ENCODE measurements at places on chromosomes 12 and 14.

DNA sequence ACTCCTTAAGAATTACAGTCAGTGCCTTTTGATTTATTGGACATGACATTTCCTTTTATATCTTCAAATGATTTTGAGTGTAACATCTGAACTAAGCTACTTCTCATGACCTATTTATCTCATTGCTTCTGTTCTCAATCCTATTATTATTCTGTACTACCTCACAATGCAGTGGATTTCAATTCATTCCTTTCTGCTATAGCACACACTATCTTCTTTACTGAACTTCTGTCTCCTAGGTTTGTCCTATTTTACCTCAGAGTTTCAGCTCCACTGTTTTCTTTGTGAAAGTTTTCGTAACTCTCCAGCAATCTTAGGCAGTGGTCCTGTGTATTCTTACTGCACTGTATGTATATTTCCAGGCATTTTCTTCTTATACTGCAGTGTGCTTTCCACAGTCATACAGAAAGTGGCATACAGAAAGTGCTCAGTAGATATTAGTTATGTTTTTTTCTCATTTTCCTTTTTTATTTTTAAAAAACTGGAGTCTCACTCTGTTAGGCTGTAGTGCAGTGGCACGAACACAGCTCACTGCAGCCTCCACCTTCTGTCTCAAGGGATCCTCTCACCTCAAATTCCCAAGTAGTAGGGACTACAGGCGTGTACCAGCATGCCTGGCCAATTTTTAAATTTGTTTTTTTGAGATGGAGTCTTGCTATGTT lies 368.6 kb upstream of the RGS6 start:
- no peak for DNase-seq

DNA sequence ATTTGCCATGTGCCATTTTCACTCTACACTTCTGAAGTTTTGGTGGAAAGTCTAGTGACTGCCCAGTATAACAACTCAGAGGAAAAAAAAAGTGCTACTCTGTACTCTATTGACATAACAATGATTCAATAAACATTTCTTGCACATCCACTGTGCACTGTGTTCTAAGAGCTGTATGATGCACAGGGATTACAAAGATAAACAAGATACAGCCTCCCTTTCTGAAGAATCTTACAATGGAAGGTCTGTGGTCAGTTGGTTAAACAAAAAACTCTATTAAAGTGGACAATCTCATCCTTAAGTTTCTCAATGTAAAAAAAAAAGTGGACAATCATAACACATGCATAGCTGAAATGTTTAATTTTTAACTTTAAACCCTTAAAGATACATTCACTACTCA lies 105.7 kb upstream of the RASSF8 start:
- no peak for DNase-seq

DNA sequence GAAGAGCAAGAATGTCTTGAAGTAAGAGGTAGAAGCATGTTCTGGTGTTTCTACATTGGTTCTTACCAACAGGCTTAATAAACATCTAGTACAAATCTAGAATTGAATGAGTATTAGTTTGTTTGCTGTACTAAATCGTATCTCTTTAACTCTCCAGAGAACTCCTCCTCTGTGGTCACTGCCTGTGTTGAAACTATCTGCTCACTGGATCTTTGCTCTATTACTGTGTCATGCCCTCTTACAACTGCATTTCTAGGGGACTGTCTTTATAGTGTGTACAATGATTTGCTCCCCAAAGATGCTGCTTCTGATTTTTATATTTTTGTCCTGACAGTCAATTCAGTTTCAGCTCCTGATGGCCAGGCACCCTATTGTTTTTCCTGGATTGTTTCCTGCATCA lies 50.1 kb upstream of the E2F7 start:
- DNase-seq = no peak

GRCh38 chr14:21874946-21875345 lies 201.3 kb upstream of the OR4E1 start:
- no peak for DNase-seq

DNA sequence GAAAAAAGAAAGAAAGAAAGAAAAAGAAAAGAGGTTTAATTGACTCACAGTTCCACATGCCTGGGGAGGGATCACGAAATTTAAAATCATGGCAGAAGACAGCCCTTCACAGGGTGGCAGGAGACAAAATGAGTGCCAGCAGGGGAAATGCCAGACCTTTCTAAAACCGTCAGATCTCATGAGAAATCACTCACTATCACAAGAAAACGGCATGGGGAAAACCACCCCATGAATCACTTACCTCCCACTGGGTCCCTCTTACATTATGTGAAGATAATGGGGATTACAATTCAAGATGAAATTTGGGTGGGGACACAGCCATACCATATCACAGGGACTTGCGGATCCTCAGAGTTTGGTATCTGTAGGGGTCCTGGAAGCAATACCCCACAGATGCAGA lies 16.3 kb upstream of the EGLN3 start:
- no peak for DNase-seq

- DNase-seq = no peak
Measured at GRCh38 chr12:54650409-54650808, 2.2 kb upstream of the DCD start.

DNA sequence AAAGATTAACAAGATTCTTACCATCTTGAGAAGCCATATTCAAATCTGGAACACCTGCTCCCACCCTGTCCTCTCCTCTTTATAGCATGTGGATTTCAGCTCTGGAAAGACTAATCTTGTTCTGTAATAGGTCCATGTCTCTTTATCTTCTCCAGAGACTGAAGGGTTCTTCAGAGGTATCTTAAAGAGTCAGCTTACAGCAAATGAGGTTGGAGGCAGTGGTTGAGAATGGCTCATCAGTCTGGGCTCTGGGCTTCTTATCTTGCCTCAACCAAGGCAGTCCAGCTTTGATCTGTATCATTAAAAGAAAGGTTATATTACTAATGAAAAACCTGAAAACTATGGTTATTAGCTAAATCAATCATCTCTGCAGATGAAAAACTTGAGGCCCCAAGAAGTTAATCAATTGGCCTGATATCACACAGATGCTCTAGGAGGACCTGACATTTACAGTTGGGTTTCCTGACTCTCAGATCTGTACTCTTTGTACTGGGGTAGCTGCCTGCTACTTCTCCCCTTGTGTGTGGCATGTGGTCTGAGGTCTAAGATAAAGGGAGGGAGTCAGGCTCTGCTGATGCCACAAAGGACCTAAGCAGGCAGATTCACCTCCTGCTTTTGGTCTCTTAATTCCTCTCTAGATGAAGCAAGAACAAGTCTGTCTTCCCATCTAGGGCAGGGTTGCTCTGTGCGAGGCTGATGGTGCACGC lies 1.7 kb upstream of the AKAP6 start:
- DNase-seq = no peak

GRCh38 chr12:66120477-66120876 lies 10.1 kb downstream of the LLPH start:
- no peak for DNase-seq

- no peak for DNase-seq
Measured at GRCh38 chr12:93247313-93247991, 130.3 kb upstream of the NUDT4 start.

DNA sequence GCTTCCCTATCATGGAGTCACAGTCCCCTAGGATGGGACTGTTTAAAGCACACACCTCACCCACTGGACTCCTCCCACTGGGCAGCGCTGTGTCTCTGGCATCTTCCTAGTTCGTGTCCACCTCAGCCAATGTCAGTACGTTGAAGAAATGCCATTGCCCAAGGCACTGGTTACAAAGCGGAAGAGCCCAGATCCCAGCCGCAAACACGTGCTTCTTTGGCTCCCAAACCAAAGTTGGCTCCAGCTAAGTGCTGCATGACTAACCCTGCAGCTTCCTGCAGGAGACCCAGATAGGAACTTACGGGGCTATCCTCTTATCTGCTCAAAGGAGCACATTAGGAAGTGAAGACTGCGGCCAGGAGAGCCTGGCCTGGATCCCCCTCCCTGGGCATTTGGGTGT lies 9.3 kb downstream of the SYNE3 start:
- no peak for DNase-seq

DNA sequence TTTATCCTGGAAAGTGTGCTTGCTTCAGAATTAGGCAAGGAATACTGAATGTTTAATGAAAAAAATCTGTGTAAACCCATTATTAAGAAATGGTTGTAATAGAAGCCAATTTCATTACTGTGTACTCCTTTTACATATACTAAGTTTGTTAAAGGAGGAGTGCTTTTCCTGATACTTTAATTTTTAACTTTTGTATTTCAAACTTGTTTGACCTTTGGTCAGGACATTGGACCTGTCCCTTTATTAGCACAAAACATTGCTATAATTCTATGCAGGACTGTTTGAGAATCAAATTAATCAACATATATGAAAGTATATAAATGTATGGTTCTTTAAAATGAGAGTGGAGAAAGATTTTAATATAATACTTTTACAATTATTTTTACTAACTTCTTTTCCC lies 659.6 kb downstream of the TMTC2 start:
- DNase-seq = no peak

- no peak for DNase-seq
Measured at GRCh38 chr14:83974647-83975163, 1555.2 kb upstream of the FLRT2 start.

- no peak for DNase-seq
Measured at GRCh38 chr12:51914034-51914923, 7.0 kb downstream of the ACVRL1 start.

- DNase-seq = no peak
Measured at GRCh38 chr14:95811813-95812212, 64.8 kb upstream of the TUNAR start.

DNA sequence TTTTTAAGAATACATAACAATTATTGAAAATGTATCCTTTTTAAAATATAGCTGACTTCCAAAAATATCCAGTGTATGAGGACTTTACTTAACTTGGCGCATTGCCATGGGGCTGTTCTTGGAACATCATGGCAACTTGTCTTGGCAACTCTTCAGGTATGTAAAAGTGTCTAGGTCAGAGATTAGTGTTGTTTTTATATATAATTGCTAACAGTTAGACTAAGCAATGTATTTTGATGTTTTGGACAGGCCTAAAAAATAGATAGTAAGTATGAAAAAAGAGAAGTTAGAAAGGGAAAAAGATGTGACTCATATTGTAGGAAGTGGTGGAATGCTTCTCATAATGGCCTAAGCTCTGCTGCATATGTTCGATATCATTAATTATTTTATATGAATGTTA lies 70.9 kb downstream of the MON2 start:
- no peak for DNase-seq

- no peak for DNase-seq
Measured at GRCh38 chr12:75690296-75690955, 179.0 kb upstream of the KRR1 start.

DNA sequence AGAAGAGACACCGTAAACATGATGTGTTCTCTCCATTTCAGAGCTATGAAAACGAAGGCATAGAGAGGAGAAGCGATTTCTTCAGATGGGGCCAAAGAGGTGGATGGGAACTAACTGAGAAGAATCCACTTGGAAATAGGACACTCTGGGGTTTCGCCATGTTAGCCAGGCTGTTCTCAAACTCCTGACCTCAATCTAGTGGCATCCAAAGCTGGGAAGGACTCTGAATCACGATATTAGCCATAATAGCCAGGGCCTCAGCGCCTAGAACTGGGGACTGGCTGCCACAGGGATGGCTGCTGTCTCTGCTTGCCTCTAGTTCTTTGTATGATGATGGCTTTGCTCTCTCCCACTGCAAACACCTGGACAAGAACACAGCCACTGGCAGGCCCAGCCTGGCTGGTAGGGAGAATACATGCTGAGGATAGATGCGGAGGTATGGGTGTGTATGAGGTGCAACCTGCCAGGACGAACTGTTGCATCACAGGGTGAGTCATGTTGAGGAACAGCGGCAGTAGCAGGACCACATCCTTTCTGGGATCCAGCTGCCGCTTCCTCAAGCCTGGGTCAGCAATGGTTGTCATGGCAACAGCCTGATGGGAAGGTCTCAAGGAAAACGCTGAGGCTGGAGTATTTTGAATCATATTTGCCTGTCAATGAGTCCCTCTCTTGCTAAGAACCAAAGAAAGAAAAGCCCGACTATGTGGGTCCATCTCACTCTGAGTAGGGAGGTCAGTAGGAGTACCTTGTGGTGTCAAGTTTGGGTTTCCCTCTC lies 31.1 kb downstream of the CCDC177 start:
- no peak for DNase-seq

- peak; percentile 51 for DNase-seq
Measured at GRCh38 chr14:75711796-75712211, 50.8 kb downstream of the TTLL5 start.

- no peak for DNase-seq
Measured at GRCh38 chr12:101962486-101962885, 85.1 kb downstream of the DRAM1 start.

DNA sequence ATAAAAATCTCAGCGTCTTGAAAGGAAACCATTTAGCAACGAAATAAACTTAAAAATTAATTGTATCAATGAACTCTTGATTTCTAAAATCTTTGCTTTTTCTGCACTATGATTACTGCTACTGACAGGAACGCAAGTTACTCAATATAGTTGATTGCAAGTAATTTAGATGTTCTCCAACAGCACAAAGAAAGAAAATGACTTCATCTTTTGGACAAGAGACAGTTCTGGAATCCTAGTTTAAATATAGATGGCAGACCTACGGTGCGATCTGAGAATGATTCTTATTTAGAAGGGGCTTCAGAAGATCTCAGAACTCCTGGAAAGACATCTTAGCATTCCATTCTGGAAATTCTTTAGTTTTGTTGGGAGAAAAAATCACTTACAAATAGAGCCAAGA lies 1.4 kb upstream of the SUDS3 start:
- DNase-seq = no peak

DNA sequence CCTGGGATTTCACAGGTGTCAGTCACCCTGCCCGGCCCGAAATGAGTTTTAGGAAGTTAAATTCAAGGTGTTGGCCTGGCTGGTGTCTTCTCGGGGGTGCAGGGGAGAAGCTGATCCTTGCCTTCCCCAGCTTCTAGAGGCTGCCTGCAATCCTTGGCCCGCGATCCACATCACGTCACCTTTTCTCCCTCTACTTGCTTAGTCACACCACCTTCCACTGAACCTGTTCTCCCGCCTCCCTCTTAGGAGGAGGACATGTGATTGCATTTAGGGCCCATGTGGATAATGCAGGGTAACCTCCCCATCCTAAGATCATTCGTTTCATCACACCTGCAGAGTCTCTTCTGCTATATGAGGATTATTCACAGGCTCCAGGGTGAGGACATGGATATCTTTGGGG lies 25.4 kb upstream of the ATXN2 start:
- DNase-seq = no peak

GRCh38 chr12:46219877-46220655 lies 48.8 kb downstream of the SLC38A1 start:
- DNase-seq = no peak

GRCh38 chr14:76298896-76299295 lies 77.0 kb upstream of the ESRRB start:
- DNase-seq = peak; percentile 8

All from H1 (cell line).